ENCODE measurements at places on chromosomes 2 and 18.

DNA sequence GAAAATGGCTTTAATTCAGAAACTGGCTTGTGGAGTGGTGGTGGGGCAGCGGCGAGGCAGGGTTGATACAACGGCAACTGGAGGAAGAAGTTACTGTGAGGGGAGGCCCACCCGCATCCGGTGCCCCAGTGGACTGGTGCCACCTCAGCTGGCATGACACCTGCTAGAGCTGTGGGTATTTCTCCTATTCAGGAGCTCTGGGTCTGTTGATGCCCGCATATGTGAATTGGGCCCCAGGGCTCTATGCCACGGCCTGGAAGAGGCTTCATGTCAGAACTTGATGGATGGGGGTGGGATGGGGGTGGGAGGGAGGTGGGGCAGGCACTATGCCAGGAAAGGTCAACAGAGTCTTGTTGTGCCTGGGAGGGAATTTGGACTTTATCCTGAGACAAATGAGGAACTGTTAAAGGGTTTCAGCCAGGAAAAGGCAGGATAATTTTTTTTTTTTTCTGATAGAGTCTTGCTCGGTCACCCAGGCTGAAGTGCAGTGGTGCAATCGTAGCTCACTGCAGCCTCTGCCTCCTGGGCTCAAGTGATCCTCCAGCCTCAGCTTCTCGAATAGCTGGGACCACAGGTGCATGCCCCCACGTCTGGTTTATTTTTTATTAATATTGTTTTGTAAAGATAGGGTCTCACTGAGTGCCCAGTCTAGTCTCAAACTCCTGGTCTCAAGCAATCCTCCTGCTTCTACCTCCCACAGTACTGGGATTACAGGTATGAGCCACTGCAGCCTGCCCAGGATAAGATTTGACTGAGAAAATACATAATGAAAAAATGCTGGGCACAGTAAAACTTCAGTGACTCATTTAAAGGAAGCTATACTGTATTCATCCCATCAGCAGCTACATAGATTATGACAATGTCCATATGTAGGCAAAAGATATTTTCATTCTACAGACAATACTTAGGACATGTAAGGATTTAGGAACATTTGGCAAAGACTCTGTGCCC lies 52.6 kb downstream of the SH2D6 start:
- DNase-seq: no peak

- no peak for DNase-seq
Measured at GRCh38 chr2:66461664-66462500, 27.0 kb downstream of the MEIS1 start.

GRCh38 chr18:57516056-57516455 lies 70.4 kb downstream of the FECH start:
- no peak for DNase-seq

GRCh38 chr2:17815468-17816184 lies 634 bp upstream of the MSGN1 start:
- no peak for DNase-seq

DNA sequence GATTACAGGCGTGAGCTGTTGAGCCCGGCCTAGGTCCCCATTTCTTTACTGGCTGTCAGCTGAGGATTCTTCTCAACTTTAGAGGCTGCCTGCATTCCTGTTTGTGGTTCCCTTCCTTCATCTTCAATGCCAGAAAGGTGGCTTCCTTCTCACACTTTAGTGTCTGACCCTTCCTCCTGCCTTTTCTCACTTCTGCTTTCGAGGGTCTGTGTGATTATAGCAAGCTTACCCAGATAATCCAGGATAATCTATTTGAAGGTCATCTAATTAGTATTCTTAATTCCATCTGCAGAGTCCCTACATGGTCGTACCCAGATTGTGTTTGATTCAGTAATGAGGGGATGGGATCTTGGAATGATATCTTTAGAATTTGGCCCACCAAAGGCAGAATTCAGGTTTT lies 157.4 kb downstream of the TANC1 start:
- no peak for DNase-seq

DNA sequence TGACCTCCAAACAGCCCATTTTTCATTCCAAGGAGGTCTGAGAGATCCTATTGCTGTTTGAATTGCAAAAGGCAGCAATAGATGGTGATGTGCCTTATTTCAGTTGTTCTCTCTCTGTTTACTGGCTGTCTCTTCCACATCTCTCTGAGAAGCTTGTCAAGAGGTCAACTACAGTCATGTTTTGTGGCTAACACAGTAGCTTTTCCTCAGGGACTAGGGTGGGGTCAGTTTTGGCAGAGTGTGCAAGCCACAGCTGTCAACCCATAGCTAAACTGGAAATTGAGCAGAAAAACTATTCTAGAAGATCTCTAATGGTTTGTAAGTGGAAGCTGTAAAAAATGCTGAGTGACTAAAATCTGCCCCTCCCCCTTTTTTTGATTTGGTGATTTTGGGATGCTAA lies 67.1 kb downstream of the DIS3L2 start:
- DNase-seq: no peak

DNA sequence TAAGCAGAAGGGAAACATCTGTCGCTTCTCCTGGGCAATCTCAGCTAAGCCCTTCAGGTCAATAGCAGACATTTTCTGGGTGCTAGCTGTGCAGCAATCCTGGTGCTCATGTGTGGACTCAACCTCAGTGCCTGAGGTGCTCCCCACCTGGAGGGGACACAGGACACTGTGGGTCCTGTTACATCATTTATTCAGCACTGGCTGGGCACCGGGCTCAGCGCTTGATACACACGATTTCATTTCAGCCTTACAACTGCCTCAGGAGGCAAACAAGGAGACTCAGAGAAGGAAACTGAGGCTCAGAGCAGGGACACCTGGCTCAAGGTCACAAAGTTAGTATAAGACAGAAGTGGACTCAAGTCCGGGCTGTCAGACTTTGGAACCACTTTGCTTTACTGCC lies 46.7 kb downstream of the MARCO start:
- DNase-seq: no peak

DNA sequence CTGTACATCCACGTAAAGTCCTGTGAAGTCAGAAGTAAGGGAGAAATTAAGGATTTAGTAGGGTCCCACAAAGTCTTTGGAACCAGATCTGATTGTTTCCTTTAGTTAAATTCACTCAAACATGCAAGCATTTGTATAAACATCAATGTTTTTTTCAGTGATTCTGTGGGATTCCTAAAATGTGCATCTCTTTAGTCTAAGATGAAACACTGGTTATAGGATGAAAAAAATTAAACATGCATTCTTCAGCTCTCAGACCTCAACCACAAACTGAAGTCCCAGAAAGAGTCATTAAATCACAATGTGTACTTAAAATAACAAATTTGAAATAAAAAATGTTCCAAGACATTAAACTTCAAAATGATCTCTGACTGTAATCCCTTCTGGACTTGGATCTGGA lies 76.5 kb upstream of the APCDD1 start:
- DNase-seq: no peak

- no peak for DNase-seq
Measured at GRCh38 chr2:80748592-80748991, 444.0 kb upstream of the LRRTM1 start.

GRCh38 chr2:46122318-46122976 lies 174.8 kb upstream of the EPAS1 start:
- no peak for DNase-seq

DNA sequence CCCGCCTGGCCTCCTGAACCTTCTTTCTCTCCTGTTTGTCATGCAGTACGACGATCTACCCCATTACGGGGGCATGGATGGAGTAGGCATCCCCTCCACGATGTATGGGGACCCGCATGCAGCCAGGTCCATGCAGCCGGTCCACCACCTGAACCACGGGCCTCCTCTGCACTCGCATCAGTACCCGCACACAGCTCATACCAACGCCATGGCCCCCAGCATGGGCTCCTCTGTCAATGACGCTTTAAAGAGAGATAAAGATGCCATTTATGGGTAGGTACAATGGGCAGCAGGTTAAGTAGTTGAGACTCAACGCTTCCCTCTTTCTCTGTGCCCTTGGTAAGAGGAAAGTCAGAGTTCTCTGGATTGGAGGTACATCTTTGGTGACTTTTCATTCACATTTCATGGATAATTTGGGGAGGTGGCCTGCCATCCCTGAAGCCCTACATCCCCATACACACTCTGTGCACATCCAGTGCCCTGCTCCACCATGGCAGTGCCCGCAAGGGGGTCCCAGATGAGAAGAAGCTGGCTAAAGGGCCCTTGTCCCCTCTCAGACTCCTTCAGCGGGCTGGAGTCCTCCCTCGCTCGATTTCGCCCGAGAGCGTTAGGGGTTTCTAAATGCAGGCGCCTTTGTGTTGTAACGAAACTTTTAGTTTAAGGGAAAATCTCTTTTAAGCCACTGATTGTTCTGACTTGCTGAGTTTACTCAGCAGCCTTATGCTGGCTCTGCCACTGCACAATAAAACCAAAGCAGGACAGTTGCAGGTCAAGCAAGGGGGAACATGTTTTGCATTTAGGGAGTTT lies 3.0 kb downstream of the MEIS1 start:
- DNase-seq: peak; percentile 52

- no peak for DNase-seq
Measured at GRCh38 chr2:88999365-88999764, 307.9 kb downstream of the RPIA start.

GRCh38 chr18:75246721-75247610 lies 36.4 kb downstream of the TSHZ1 start:
- no peak for DNase-seq

DNA sequence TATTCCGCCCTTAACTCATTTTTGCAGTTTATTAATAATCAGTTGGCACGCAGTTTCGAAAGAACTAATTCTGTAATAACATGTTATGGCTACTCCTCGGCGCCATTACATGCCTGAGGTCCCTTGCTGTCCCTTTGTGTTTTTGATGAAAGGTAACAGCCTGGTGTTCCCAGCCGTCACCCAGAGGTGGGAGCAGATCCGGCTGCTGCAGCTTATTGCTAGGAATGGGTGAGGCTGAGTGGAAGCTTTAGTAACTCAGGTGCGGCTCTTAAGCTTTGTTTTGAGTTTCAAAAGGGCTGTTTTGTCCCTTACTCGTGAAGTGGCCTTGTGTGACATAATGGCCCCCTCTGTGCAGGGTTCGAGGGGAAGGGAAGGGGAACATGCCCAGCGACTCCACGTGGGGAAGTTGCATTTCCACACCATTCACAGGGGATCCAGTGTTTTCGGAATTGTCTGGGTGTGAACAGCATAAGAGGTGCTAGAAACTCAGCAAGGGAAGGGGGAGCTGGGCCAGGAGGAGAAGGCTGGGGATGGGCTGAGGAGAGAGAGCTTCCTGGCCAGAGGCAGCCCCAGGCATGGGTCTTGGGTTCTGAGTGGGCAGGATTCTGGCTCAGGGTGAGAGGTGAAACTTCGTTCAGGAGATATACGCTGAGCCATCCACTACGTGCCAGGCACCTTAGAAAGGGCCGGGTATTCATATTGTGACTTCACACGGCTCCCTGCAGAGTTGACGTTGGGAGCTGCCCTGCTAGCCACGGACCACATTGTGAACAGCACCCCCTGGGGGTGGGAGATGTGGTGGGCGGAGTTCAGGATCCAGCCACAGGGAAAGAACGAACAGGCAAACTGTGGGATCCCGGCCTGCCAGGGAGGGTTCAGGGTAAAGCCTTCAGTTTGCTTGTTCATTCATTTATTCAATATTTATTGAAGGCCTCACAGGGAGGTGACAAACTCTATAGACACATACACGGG lies 84.4 kb downstream of the TGOLN2 start:
- DNase-seq: no peak

- DNase-seq: no peak
Measured at GRCh38 chr2:45506756-45507155, 104.3 kb downstream of the SRBD1 start.

- no peak for DNase-seq
Measured at GRCh38 chr2:237268004-237268708, 145.8 kb downstream of the COL6A3 start.

DNA sequence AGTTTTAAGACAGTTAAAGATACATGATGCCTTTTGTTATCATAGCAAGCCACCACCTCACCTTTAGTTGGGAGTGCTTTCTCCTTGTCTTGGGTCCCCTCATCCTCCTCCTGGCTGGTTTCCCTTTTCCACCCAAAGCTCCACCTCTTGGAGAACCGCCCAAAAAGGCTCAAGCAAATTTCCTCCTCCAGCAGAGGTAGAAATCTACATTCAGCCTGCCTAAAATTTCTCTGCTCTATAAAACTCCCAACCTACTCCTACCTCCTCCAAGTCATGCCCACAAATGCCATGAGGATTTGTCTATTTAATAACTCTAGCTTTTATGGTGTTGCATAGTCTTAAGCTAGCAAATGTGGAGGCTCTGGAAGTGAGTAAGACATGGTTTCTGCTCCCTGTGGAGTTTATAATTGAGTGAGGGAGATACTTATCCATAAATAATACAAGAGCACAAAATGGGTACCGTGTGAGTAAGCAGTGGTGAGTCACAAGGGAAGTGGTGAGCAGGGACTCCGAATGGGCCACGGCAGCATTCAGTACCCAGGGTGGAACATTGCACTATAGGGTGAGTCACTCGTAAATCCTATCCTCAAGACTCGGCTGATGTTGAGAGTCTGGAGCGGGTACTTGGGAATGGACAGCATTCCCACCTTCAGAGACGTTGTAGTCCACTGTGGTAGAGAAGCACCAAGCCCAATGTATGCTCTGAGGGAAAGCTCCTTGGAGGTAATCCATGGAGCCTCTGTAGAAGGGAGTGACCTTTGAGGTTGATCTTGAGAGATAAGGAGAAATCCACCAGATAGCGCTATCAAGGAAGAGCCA lies 146.3 kb downstream of the RTN4 start:
- peak; percentile 93 for DNase-seq

- DNase-seq: no peak
Measured at GRCh38 chr18:11511434-11512095, 97.8 kb upstream of the SLC35G4 start.

DNA sequence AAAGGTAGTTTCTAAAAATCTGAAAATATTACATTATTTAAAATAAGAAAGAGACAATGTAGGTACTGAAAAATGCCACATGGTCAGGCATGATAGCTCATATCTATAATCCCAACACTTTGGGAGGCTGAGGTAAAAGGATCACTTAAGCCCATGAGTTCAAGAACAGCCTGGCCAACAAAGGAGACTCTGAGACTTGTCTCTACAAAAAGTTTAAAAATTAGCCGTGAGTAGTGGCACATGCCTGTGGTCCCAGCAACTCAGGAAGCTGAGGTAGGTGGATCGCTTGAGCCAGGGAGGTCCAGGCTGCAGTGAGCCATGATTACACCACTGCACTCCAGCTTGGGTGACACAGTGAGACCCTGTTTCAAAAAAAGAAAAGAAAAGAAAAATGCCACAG lies 21.8 kb downstream of the ATAD2B start:
- DNase-seq: no peak

GRCh38 chr2:150679456-150680120 lies 192.1 kb upstream of the RND3 start:
- no peak for DNase-seq

DNA sequence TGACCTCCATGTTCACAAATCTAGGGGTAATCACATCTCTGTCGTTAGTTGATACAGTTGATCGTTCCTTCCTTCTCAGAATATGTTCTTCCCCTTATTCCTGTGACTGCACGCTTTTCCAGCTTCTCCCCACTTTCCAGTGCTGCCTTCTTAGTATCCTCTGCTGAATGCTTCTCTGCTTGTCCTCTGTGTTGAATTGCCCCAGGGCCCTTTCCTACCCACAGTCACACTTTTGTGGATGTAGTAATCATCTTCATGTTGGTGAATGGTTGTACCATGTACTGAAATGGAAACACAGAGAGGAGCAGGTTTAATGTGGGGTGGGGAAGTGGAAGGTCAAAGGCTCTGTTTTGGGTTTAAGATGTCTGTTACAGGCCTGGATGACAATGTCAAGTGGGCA lies 47.2 kb downstream of the EML6 start:
- DNase-seq: no peak

Measured in kidney glomerular epithelial cell (primary cell).